CD4-positive, alpha-beta T cell treated with Interleukin-17A for 1 hour (primary cell): ENCODE measurements at places on chromosomes 13 and 19.

- no peak for DNase-seq
Measured at GRCh38 chr13:61192826-61193225, 222.8 kb downstream of the PCDH20 start.

DNA sequence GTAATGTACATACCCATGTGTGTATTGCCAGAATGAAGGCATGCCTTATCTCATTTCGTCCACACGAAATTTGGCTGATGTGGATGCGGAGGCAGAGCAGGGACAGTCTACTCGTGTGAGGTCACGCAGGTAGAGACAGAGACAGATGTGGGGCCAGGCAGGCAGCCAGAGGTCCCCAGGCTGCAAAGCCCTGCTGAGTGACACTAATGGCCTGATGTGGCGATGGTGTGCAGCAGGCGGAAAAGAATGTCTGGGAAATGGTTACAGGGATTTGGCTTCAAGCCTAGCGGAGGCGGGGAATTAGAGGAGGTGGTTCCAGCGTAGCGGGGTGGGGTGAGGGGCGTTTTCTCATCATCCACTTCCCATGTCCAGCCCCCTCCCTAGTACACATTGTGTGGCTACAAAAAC is 4.2 kb upstream of the IZUMO2 start:
- no peak for DNase-seq

DNA sequence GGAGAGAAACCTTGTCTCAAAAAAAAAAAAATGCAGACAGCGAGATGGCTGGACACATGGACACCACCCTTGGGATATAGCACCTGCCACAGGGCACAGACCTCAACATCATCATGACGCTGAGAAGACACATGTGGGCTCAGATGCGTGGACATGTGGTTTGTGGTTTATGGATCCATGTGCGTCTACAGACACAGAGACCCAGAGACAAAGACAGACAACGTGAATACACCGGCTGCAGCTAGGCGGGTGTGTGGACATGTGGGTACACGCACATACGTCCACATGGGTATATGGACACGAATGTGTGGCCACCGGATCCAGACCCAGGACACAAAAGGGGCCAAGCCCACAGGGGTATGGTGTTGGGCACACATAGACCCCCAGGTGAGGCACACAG is 1.3 kb downstream of the TNFSF14 start:
- peak; percentile 42 for DNase-seq

DNA sequence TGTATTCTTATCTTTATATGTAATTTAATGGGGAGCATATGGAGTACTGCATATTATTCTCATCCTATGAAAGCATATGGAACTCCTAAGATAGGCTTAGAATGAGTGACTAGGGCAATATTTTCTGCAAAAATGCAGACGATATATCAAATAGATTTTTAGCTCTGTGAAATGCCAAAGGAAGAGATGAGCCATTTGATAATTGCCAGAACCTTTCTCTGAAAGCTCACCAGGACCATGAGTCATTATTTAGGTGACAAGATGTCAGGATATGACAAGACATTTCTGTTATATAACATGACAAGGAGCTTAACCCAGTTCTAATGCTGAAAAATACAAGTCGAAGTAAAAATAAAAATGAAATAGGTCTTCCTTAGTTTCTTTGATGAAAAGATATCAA is 145.0 kb downstream of the SLITRK6 start:
- DNase-seq, result no peak

- no peak for DNase-seq
Measured at GRCh38 chr13:106503272-106503671, 32.2 kb downstream of the EFNB2 start.

GRCh38 chr13:79455331-79455730 is 25.6 kb upstream of the NDFIP2 start:
- no peak for DNase-seq

DNA sequence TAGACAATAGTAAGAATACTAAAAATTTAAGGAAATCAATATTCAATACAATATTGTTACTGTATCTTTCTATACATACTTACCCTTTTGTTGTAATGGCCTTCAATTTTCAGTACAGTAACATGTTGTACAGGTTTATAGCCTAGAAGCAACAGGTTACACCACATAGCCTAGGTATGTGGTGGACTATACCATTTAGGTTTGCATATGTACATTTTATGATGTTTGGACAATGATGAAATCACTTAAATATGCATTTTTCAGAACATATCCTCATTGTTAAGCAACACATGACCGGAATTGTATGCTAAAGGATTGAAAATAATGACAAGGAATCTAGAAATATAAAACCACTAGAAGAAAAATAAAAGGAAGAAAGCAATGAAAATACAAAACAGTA is 611.4 kb downstream of the DACH1 start:
- no peak for DNase-seq

DNA sequence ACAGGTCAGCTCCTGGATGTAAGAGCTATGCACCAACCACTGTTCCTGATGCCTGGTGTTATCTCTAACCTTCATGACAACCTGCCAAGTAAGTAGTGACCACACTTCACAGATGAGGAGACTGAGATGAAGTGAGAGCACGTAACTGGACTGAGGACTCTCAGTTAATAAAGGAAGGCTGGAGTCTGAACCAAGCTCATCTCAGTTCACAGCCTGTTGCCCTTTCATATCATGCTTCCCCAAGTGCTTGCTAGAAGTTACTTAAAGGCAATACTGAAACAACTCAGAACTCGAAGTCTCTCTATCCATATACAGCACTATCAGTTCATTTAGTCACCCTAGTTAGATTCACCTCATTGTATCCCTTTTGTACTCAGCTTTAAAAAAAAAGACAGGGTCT is 119.7 kb downstream of the ABCC4 start:
- DNase-seq, result no peak

- DNase-seq, result no peak
Measured at GRCh38 chr19:4781801-4782200, 9.7 kb upstream of the FEM1A start.

DNA sequence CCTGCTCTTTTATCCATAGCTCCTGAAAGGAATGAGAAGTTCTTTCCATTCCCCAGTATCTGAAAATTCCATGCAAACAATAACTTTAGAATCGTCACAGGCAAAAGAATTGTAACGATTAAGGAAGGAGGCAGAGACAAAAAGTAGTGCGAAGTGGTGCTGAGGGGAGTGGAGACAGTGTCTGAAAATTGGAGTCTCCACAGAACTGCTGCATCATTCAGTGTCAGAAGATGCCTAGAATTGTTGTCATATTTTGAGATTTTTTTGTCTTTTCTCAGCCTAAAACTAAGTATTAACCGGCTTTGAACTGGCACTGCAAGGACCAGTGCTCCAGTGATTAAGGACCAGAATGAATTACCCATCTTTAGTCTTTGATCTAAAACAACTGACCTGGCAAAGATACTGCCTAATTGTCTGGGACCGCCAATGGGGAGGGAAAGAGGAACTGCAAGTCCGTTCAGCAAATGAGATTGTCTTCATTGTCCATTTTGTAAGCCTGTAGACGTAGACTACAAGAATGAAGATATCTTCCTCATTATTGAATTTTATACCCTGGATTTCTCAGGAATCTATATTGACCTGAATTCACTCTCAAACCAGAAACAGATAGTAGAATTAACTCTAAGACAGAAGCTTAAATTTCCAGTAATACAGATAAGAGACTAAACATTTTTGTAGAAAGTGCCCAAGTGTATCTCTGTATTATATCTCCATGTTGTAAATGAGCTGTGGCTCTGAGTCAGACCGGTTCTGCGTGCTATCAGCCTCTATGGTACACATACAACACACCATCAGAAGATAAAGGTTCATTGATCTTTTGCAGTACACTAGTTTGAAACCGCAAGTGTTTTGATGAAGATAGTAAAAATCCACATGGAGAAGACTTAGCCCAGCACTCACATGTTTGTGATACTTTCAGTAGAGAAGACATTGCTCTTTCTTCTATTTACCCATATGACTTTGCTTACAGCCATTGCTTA is 293.2 kb downstream of the EFNB2 start:
- DNase-seq, result no peak

- no peak for DNase-seq
Measured at GRCh38 chr13:32016631-32017030, 14.9 kb upstream of the FRY start.

DNA sequence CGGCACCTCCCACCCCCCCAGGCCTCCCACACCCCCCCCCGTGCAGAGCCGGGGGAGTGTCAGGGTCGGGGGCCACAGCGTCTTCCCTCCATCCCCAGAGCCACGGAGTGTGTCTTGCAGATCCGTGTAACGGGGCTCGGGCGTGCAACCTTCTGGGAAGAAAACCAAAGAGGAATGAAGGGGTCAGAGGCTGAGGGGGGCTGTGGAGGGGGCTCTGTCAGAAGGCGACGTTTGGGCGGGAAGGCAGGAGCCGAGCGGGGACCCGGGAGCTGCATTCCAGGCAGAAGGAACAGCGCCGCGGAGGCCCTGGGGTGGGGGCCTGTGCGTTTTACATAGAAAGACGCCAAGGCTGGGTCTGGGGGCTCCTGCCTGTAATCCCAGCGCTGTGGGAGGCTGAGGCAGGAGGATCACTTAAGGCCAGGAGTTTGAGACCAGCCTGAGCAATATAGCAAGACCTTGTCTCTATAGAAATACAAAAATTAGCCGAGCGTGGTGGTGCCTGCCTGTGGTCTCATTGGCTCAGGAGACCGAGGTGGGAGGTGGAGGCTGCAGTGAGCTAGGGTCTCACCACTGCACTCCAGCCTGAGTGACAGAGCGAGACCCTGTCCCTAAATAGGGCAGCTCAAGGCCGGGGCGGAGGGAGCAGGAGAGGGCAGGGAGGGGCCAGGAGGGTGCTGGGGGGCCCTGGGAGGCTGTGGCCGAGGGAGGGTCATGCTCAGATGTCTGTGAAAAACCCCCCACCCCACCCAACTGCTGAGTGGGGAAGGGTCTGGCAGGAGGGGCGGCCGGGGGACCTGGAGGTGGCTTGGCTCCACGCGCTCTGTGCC is 27.8 kb downstream of the ARID3A start:
- no peak for DNase-seq

- DNase-seq, result no peak
Measured at GRCh38 chr13:29355029-29355428, 240.5 kb downstream of the SLC7A1 start.

- DNase-seq, result no peak
Measured at GRCh38 chr13:113907635-113908617, 44.0 kb upstream of the GAS6 start.

DNA sequence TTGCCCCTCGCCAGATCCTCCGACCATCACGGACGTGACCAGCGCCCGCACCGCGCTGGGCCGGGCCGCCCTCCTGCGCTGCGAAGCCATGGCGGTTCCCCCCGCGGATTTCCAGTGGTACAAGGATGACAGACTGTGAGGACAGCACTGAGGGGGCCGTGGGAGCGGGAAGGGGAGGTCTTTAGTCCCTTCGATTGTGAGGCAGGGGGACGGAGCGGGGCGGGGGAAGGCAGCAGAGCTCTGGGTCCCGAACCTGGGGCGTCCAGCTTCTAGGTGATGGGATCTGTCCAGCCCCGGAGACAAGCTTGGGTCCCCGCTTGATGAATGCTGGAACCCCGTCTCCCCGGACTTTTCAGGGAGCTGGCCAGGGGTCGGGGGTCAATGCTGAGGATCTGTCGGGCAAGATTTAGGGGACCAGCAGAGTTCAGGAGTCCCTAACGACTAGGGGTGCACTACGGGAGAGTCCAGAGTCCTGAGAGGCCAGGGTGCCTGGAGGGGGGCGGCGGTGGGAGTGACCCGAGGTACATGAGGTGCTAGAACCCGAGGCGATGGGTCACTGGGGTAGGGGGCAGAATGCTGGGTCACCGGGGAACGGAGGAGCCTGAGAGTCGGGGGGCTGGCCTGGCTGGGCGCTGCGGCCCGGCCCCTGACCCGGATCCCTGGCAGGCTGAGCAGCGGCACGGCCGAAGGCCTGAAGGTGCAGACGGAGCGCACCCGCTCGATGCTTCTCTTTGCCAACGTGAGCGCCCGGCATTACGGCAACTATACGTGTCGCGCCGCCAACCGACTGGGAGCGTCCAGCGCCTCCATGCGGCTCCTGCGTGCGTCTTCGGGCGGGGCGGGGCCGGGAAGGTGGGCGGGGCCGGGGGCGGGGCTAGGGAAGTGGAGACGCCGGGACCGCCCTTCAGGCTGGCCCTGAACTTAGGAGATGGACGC is 14.6 kb downstream of the VSIG10L start:
- DNase-seq, result peak; percentile 43

- no peak for DNase-seq
Measured at GRCh38 chr19:16208064-16208759, 10.5 kb downstream of the AP1M1 start.

GRCh38 chr13:42561752-42562467 is 12.0 kb upstream of the TNFSF11 start:
- DNase-seq, result no peak

DNA sequence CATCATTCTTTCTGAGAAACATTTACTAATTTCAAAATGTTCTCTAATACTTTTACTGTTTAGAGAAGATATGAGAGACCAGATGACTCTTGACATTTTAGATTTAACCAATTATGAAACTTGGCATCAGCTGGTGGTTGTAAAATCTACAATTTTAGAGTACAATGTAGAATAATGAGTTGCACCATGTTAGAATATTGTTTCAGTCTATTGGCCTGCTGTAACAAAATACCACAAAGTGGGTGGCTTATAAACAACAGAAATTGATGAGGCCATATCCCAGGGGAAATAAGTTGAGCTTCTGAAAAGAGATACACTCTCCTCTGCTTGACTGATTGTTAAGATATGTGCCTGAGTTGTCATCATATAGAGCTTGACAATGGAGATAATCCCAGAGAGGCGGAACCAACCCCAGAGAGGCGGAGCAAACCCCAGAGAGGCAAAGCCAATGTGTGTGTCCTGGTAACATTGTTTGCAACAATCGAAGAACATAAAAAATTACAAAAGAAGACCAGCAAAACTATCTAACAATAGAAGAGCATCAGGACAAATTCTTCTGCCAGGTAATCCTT is 373.0 kb upstream of the SLITRK1 start:
- no peak for DNase-seq

DNA sequence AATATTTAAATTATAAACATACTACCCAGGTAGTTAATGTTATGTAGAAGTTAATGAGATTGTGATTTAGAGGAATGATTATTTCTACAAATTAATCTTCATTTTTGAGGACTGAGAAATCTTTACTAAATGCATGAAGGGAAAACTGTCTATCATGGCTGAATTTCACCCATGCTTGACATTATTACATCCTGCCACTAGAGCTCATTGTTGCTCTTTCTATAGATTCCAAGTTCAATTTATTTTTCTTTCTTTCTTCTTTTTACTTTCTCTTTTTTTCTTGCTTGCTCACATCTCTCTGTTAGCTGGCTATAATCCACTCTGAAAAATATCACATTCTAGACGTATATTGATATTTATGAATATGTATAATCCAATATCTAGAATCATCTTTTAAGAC is 505.0 kb upstream of the KLHL1 start:
- DNase-seq, result no peak

- DNase-seq, result peak; percentile 1
Measured at GRCh38 chr19:53308339-53308811, 25.2 kb upstream of the ZNF845 start.

DNA sequence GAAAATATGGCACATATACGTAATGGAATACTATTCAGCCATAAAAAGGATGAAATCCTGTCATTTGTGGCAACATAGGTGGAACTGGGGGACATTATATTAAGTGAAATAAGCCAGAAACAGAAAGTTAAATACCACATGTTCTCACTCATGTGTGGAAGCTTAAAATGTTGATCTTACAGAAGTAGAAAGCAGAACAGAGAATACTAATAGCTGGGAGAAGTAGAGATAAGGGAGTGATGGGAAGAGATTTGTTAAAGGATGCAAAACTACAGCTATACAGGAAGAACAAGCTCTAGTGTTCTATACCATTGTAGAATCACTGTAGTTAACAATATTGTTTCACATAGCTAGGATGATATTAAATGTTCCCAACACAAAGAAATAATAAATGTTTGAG is 68.1 kb downstream of the RUBCNL start:
- DNase-seq, result no peak
